Left hindlimb (tissue), 1 donor: ENCODE measurements at places on chromosomes 4 and X.

- no peak for DNase-seq
Observed at GRCh38 chrX:101415180-101416145, 7.4 kb downstream of the HNRNPH2 start.

- no peak for DNase-seq
Observed at GRCh38 chr4:72283357-72283756, 251.6 kb downstream of the NPFFR2 start.

DNA sequence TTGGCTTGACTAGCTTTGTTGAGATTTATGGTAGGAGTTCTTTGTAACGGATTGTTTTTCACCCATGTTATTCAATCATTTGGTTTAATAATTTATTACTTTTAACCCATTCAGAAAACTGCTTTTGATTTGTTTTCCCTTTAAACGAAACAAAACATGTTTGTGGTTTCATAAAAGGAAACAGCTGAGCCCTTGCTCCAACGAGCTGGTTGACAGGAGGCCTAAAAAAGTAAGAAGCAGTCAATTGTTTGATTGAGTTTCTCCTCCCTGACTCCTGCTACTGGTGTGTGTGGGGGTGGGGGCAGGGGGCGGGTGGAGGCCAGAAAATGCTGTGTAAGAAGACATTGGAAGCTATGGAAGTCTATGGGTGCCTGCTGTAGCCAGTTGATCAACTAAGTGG, 102.8 kb downstream of the CHRDL1 start:
- no peak for DNase-seq

GRCh38 chrX:149286940-149287349, 218.2 kb downstream of the IDS start:
- DNase-seq = peak; percentile 33

GRCh38 chr4:165133150-165133549, 20.5 kb upstream of the TMEM192 start:
- no peak for DNase-seq

GRCh38 chr4:142128529-142128928, 492.1 kb downstream of the IL15 start:
- DNase-seq = peak; percentile 75

- DNase-seq = no peak
Observed at GRCh38 chrX:290476-291166, 9.4 kb downstream of the PLCXD1 start.

GRCh38 chrX:117985241-117985640, 131.4 kb downstream of the KLHL13 start:
- no peak for DNase-seq
